ENCODE measurements at places on chromosomes 7 and 10. TPM values are rescaled to one million over a fixed set of nuclear protein-coding genes. Genes with fewer than 3 reads are reported as not detected.

C7orf57 gene
- total RNA-seq = not detected

DNA sequence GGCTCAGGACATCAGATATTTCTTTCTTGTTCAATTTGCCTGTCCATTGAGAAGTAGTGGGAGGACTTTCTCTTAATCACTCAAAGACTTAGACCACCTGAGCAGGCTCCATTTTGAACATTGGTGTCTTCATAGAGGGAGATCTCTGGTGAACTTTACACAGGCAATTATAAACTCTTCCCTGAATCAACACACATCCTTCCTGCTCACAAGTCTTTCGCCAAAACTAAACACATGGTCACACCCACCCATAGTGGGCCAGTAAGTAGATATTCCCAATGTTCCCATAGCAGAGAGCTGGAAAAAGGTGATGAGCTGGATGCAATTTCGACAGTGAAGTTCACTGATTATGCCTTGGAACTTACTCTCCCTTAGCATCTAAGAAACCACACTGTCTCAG lies 8.2 kb upstream of the MACC1 start:
- no peak for DNase-seq
- H3K27ac ChIP-seq = no peak overlapping the region
- H3K36me3 ChIP-seq = no peaks in the 10 kb centered on the region
- peaks cover 3% of the 10 kb centered on the region for H3K27me3 ChIP-seq
- no peak overlapping the region for H3K4me3 ChIP-seq

MBL2 gene
- not detected for total RNA-seq

GRCh38 chr10:44894691-44895090 lies 16.4 kb upstream of the TMEM72 start:
- no peaks in the 10 kb centered on the region for H3K4me1 ChIP-seq
- no peak for DNase-seq
- H3K4me3 ChIP-seq = no peak overlapping the region
- no peaks in the 10 kb centered on the region for H3K27me3 ChIP-seq
- H3K27ac ChIP-seq = no peak overlapping the region
- no peaks in the 10 kb centered on the region for H3K36me3 ChIP-seq

DNA sequence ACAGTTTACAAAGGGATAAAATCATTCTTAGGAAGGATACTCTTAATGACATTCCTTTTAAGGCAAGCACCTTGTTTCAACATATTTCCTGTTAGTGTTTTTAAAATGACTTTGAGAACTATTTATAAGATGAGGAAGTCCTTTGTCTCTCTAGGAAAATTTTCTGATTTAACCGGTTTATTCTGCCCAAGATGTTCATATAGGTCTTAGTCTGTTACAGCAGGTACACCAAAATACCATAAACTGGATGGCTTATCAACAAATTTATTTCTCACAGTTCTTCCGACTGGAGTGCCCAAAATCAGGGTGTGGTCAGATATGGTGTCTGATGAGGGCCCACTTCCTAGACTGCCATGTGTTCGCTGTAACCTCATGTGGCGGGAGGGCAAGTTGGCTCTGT lies 77.9 kb downstream of the GSAP start:
- peaks cover 2% of the 10 kb centered on the region for H3K27me3 ChIP-seq
- no peak overlapping the region for H3K27ac ChIP-seq
- no peaks in the 10 kb centered on the region for H3K36me3 ChIP-seq
- H3K4me3 ChIP-seq = no peak overlapping the region
- H3K4me1 ChIP-seq = peaks cover 14% of the 10 kb centered on the region

Data from activated CD8-positive, alpha-beta T cell treated with anti-CD3 and anti-CD28 coated beads, Interleukin-2, amount 10 ng/mL, durations not matched to agents 7 days and 5 days (primary cell).